Activated CD8-positive, alpha-beta T cell treated with anti-CD3 and anti-CD28 coated beads for 36 hours (primary cell): ENCODE measurements at places on chromosomes 7 and 10. TPM values are rescaled to one million over a fixed set of nuclear protein-coding genes. Genes with fewer than 3 reads are reported as not detected.
A peak's percentile ranks its signal among the peaks of the same experiment; 100 is the strongest.

The ABCB1 gene
- total RNA-seq, result 8.9 TPM

The C7orf57 gene
- 0.83 TPM for total RNA-seq

The GALNT17 gene
- total RNA-seq, result not detected

The PLXNA4 gene
- 0.70 TPM for total RNA-seq

The ADAM8 gene
- total RNA-seq, result 106 TPM

The PRSS1 gene
- not detected for total RNA-seq

The LIMK1 gene
- total RNA-seq, result 17.8 TPM

The TWIST1 gene
- total RNA-seq, result not detected

The SPDYE5 gene
- total RNA-seq, result not detected

The DNAJC9 gene
- total RNA-seq, result 42.2 TPM

The SLC26A5 gene
- total RNA-seq, result not detected

The SPDYE9 gene
- total RNA-seq, result not detected

The NT5C2 gene
- 39.1 TPM for total RNA-seq

DNA sequence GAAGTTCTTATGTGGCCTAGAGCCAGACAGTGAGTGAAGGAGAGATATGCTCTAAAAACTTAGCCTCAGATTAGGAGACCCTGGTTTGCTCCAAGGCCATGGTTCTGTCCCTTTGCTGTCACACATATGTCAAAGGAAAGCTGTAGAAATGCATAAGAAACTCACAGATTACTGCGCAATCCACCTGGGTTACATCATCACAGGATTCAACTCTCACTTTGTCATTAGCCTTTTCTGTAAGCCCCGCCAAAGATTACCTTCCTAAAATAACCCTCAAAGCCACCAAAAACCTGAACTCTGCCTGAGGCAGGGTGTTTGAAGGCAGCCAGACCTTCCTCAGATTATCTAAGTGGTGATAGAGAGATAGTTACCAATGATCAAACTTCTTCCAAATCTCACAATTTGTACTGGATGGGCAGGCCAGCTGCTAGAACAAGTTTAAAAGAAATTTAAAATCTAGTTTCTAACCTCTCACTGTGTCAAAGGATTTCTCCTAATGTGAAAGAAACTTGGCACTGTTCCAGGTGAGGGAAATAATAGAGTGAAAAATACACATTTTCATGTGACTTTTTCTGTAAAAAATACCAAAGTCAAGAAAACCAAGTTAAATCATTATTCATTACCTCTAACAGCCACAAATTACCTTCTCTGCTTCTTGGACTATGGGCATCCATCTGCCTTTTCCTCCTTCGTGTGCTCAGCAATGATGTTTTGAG lies 567.2 kb downstream of the SUGCT start:
- peak; percentile 25 for DNase-seq
- no peak overlapping the region for H3K4me3 ChIP-seq
- peaks cover 30% of the 10 kb centered on the region for H3K4me1 ChIP-seq
- no peak overlapping the region for H3K27ac ChIP-seq
- peaks cover 1% of the 10 kb centered on the region for H3K27me3 ChIP-seq

GRCh38 chr7:45456747-45457524 lies 117.2 kb upstream of the ADCY1 start:
- H3K4me3 ChIP-seq, result no peak overlapping the region
- H3K4me1 ChIP-seq, result no peaks in the 10 kb centered on the region
- no peak for DNase-seq
- no peaks in the 10 kb centered on the region for H3K36me3 ChIP-seq
- H3K27ac ChIP-seq, result no peak overlapping the region
- peaks cover 9% of the 10 kb centered on the region for H3K27me3 ChIP-seq

DNA sequence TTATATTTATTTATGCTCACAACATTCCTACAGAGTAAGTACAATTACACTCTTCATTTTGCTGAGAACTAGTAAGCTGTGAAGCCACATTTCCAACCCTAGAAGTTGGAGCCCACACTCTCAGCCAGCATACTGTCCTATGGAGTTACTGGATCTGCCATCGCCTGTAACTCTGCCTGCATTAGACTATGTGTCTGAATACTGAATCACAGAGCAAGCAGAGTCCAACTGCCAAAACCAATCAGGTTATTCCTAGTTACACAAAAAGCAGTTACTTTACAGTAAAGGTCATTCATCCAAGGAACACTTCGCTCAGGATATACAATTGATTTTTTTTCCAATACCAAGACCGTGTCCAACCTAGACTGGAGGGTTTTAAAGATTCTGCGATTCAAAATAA lies 21.5 kb downstream of the CTAGE6 start:
- H3K27me3 ChIP-seq, result no peaks in the 10 kb centered on the region
- peaks cover 6% of the 10 kb centered on the region for H3K36me3 ChIP-seq
- H3K4me1 ChIP-seq, result peaks cover 18% of the 10 kb centered on the region
- no peak overlapping the region for H3K27ac ChIP-seq

DNA sequence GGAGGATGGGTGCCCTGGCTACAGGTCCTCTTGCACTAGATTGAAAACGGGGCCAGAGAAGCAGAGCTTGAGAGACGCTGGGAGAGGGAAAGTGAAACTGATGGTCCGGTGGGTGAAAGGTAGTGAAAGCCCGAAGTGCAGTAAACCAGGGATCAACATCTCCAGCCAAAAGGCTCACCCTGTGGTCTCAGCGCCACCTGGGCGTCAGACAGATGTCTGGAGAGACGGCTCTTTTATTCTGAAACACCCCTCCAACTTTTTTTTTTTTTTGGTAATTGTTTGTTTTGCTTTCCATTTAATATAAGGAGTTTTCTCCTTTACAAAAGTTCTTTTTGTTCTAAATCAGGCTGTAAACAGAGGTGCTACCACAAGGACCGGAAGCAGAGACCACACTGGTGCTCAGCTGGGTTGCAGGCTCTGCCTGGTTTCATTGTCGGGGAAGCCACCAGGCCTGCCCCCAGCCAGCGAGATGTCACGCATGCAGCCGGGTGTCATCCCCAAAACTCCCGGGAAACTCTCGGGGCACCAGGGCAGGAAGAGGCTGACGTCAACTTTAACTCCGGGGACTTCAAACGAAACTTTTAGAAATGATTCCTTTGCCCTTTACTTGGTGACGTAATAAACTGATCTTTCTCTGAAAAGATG lies 11.2 kb downstream of the IL2RA start:
- no peaks in the 10 kb centered on the region for H3K27me3 ChIP-seq
- H3K27ac ChIP-seq, result peak overlapping the region; percentile 91
- peaks cover 84% of the 10 kb centered on the region for H3K36me3 ChIP-seq
- peak overlapping the region; percentile 76 for H3K4me3 ChIP-seq

- no peak overlapping the region for H3K4me3 ChIP-seq
- H3K36me3 ChIP-seq, result no peaks in the 10 kb centered on the region
- no peak for DNase-seq
Measured at GRCh38 chr7:95915731-95916130, 143.4 kb downstream of the DYNC1I1 start.

DNA sequence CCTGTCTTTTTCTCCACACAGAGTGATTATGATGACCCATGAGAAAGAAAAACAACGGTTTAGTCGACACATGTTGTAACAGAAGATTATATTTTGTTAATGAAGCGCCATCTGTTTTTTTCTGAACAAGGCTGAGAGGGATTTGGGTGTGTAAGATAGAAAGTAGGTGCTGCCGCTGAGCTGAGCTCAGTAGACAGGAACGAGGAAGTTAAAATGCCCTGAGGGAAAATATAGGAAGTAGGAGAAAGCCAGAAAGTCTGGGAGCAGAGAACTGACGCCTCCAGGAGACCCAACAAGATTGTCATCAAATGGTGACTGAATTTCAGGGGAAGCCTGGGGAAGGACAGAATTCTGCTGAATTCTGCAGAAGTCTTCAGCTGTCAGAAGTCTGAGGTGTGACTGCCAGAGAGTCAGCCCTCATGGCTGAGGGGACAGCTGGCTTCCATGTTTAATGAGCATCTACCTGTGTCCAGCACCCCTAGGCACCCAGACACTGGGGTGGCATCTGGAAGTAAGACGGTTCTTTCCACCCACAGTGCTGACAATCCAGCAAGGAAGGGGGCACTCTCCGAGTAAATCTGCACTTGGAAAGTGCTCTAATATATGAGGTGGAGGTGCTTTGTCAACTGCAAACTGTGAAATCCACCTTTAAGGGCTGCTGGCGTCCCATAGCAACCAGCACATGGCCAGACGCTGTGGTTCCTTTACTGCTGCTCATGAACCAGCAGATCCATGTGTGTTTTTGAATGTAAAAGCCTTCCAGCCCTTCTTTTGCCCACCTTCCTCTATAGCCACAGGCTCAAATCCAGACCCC lies 12.5 kb upstream of the TSPAN15 start:
- DNase-seq, result no peak
- peaks cover 1% of the 10 kb centered on the region for H3K27me3 ChIP-seq
- H3K27ac ChIP-seq, result no peak overlapping the region
- H3K4me3 ChIP-seq, result no peak overlapping the region
- no peaks in the 10 kb centered on the region for H3K36me3 ChIP-seq

- no peak overlapping the region for H3K27ac ChIP-seq
- no peak for DNase-seq
- no peaks in the 10 kb centered on the region for H3K36me3 ChIP-seq
- no peaks in the 10 kb centered on the region for H3K4me1 ChIP-seq
- H3K27me3 ChIP-seq, result peaks cover 6% of the 10 kb centered on the region
- no peak overlapping the region for H3K4me3 ChIP-seq
Measured at GRCh38 chr10:27620430-27621397, 116.6 kb downstream of the RAB18 start.

- no peak overlapping the region for H3K4me3 ChIP-seq
- DNase-seq, result no peak
- H3K4me1 ChIP-seq, result no peaks in the 10 kb centered on the region
- H3K27me3 ChIP-seq, result peaks cover 13% of the 10 kb centered on the region
- H3K36me3 ChIP-seq, result no peaks in the 10 kb centered on the region
- H3K27ac ChIP-seq, result no peak overlapping the region
Measured at GRCh38 chr10:2761311-2761710, 306.0 kb upstream of the PFKP start.

DNA sequence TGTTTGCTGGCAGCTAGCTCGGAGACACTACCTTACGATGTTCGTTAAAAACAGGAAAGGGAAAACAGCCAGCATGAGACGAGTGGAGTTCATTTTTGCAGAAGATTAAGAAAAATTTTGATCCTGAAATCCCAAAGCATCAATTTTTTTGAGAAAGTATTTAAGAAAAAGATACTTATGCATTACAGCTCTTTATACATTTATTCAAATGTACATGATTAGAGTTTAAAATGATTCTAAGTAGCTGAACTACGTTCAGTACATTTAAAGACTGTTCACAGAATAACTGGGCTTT lies 34.7 kb downstream of the CNPY1 start:
- peaks cover 18% of the 10 kb centered on the region for H3K4me1 ChIP-seq
- no peaks in the 10 kb centered on the region for H3K36me3 ChIP-seq
- H3K27ac ChIP-seq, result no peak overlapping the region
- H3K27me3 ChIP-seq, result peaks cover 68% of the 10 kb centered on the region
- no peak for DNase-seq
- no peak overlapping the region for H3K4me3 ChIP-seq

- no peak overlapping the region for H3K27ac ChIP-seq
- DNase-seq, result no peak
- H3K36me3 ChIP-seq, result no peaks in the 10 kb centered on the region
- no peaks in the 10 kb centered on the region for H3K27me3 ChIP-seq
Measured at GRCh38 chr7:122913608-122914007, 27.3 kb upstream of the CADPS2 start.

GRCh38 chr10:102322914-102323313 lies 72.6 kb upstream of the NFKB2 start:
- no peak overlapping the region for H3K4me3 ChIP-seq
- H3K27ac ChIP-seq, result no peak overlapping the region

DNA sequence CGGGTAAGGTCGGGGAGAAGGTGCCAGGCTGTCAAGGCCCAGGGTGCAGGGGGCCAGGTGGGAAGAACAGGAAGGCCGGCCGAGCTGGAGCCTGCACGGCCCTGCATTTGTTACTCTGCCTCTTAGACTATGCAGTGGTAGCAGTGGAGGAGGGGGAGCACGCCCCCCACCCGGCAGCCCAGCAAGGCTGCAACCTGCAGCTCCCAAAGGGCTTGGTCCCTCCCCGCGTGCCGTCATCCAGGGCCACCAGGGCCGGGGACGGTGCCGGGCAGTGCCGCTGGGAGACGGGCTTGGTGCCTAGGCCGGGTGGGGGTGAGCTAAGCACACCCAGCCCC lies 7.0 kb upstream of the GPER1 start:
- H3K27ac ChIP-seq, result no peak overlapping the region
- DNase-seq, result no peak
- H3K27me3 ChIP-seq, result no peaks in the 10 kb centered on the region
- H3K4me3 ChIP-seq, result no peak overlapping the region

- no peak for DNase-seq
- no peaks in the 10 kb centered on the region for H3K27me3 ChIP-seq
- H3K4me3 ChIP-seq, result no peak overlapping the region
Measured at GRCh38 chr10:79182781-79183467, 114.2 kb downstream of the ZMIZ1 start.

DNA sequence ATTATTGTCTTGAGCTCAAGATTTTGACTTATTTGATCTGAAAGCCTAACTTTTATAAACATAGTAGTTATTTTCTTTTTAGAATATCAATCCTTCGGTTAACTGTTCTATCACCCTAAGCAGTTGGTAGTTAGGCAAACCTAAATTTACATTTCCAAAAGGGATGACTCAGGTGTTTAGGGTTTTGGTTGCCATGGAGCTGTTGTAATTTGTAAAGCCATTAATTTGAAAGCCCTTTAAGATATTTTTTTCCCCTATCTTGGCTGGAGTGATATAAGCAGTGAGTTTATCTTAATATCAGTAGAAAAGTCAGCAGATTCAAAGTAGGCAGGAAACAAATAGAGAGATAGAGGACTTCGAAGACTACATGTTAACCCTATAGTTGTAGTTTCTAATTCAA lies 1472.6 kb upstream of the CELF2 start:
- no peaks in the 10 kb centered on the region for H3K4me1 ChIP-seq
- H3K36me3 ChIP-seq, result no peaks in the 10 kb centered on the region
- H3K4me3 ChIP-seq, result no peak overlapping the region
- no peak for DNase-seq
- H3K27ac ChIP-seq, result no peak overlapping the region
